ENCODE measurements at places on chromosomes 2 and 18.

DNA sequence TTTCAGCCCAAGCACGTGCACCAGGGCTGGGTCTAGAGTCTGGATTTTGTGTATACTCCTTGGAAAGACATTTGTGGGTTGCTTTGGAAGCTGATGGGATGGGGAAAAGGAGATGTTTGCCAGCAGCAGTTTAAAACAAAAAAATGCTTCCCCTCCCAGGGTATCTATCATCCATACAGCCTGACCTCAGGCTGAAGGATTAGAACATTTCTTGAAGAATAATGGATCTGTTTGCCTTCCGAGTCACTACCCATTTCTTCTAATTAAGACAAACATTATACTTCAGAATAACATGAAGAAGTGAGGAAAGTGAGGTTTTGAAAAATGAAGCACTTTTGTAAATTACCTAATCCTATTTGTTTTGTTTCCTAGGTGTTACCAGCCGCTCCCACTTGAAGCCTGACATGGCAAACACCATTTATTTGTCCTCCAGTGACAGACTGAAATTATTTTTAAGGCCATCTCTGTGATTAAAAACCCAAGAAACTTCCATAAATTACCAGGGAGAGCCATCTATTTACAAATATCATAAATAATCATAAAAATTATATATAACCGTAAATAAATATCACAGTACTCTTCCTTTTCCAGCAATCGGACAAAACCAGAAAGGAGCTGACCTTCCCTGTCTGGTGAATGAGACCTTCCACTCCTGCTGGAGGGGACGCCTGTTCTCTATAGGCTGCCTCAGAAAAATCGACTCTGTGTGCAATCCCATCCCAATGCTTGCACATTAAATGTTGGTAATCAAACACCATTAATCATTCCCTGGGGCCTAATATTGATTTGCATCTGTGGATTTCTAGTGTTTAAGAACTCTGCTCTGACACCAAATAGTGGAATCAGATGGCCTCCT is 106.8 kb downstream of the C1D start:
- no peak for DNase-seq

- DNase-seq, result no peak
Measured at GRCh38 chr18:2545155-2545554, 26.1 kb downstream of the METTL4 start.

DNA sequence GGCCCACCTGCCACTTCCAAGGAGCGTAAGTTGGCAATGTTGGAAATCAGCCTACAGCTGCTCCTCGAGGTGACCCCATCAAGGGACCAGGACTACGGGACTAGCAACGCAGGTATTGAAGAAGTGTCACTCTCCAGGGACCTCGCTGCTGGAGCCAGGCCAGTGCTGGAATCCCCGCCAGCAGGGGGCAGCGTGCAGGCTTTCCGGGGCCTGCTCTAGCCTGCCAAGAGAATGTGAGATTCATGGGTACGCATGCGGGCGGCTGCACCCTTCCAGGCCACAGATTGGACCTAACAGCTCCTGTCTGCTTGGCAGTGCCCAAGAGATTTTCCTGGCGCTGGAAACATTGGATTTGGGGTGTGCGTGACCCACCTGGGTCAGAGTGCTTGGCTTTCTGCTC is 182.8 kb upstream of the RAB12 start:
- no peak for DNase-seq

DNA sequence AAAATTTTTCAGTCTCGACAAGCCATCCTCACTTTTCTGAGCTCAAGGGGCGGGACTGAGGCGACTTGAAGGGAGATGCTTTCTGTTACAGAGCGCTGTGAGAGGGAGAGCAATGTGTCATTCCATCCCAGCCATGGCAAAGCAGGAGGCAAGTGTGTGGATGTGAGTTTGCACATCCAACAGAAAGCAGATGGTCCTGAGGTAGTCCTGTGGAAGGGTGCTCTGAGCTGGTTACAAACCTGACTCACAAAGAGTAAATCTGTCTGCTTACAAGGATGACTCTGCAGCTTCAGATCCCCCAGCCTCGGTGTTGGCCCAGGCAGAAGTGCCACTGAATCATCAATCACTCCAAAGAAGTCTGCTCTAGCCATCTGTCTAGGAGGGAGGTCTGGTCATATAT is 482.0 kb upstream of the DCC start:
- no peak for DNase-seq

GRCh38 chr2:168158586-168158985 is 88.8 kb downstream of the STK39 start:
- no peak for DNase-seq

DNA sequence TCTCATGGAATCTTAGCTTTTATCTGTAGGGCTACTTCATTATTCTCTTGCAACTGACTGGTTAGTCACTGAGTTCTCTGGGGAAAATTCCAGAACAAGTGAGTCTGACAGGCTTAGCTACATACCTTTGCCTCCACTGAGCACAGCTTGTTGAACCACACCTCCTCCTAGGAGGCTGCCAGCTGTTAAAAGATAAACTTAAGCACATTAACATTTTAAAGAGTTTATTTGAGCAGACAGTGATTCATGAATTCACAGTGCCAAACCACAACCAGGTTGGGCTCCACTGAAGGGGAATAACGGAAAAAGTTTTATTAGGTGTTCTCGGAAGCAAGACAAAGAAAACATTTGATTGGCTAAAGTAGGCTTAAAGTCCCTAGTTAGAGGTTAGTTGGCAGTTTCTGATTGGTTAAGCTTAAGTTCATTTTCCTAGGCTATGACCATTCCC is 12.5 kb upstream of the SLC38A11 start:
- no peak for DNase-seq
